ENCODE measurements at places on chromosomes 1 and 21.

- DNase-seq, result no peak
These were observed 75.0 kb downstream of the XCL2 start for GRCh38 chr1:168468822-168469221.

- no peak for DNase-seq
These were observed 16.0 kb upstream of the CD55 start for GRCh38 chr1:207305489-207305873.

- no peak for DNase-seq
These were observed 33.8 kb upstream of the FCRL3 start for GRCh38 chr1:157734321-157734720.

DNA sequence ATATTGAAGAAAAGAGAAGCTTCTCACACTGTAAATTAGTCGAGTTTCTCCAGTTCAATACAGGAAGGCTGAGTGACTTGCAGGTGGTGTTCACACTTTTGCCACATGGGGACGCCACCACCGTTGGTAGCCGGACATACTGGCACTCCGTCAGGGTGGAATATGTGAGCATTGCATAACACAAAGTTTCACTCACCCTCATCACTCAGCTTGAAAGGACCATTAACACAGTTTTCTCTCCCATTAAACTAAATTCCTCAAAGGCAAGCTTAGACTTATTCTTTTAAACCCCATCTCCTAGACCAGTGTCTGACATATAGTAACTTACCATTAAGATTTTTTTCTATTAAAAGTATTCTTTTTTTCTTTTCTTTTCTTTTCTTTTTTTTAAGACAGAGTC lies 105.3 kb upstream of the SERBP1 start:
- DNase-seq, result peak; percentile 52

GRCh38 chr1:158102881-158103674 lies 77.6 kb upstream of the CD1D start:
- DNase-seq, result no peak

GRCh38 chr21:40186045-40186444 lies 318.8 kb downstream of the PCP4 start:
- no peak for DNase-seq

DNA sequence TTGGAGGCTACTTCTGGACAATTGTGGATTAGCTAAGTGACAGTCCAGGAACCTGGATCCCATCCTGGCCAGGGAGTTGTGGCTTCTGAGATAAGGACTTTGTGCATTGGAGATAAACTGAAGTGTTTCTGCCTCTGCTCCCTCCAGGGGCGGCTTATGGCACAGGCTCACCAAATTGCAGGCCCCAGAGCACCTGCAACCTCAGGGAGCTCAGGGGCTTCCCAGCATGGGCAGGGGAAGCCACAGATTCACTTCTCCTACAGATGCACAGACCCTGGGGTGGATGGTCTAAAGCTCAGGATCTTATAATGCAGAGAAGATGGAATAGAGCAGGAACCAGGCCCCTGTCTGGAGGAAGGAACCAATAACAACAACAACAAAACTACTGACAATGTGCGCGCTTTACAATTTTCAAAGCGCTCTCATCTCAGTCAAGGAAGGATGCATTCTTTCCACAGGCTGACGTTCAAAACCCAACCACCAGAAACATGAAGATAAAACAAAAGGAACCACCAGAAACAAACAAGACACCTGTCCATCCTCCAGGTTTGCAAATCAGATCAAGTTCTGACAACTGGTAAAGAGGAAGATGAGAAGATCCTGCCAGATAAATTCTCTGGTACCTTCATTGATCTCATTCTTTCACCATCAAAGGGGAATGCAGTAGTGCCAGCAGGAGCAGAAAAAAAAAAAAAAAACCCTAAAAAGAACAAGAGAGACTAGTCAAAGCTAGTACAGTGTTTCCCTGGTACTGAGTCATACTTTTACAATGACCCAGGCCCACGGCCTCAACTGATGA lies 121.0 kb upstream of the IRF2BP2 start:
- DNase-seq, result peak; percentile 63

GRCh38 chr1:174352883-174353608 lies 94.7 kb upstream of the GPR52 start:
- DNase-seq, result no peak

DNA sequence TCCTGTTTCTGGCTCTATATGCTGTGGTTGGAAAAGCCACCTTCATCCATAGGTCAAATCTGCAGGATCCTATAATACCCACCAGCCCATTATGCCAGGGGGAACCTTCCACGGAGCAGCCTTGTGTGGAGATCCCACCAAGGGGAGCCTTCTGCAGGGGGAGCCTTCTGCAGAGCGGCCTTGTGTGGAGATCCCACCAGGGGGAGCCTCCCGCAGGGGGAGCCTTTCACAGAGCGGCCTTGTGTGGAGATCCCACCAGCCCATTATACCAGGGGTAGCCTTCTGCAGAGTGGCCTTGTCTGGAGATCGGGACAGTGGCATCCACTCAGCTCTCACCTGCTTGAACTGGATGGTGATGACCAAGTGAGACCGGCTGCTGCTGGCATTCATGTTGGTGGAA lies 85.3 kb downstream of the SCCPDH start:
- no peak for DNase-seq

DNA sequence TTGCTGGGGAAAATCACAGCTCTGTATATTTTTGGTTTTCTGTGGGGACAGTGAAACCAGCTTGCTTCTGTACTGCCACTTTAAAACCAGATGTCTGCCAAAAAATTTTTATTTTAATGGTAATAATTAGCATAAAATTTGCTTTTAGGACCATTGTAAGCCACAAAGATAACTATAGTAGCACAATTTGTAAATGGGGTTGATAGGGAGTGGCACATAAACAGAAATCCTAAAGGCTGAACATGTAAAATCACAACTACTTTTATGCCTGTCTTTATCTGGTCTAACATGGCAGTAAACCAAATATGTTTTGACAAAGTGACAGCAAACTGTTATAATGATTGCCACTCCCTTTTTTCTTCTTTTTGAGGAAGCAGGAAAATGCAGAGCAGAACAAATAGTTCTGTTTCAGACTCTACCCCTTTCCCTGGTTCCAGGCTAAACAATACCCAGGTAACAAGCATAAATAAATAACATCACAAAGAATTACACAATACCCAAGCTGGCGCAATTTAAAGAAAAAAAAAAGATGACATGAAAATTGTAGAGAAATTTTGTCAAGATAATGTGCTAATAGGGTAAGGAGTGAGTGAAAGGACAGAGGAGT lies 24.0 kb upstream of the CCDC181 start:
- DNase-seq, result no peak

- DNase-seq, result no peak
These were observed 133.7 kb upstream of the COL6A1 start for GRCh38 chr21:45847870-45848269.

DNA sequence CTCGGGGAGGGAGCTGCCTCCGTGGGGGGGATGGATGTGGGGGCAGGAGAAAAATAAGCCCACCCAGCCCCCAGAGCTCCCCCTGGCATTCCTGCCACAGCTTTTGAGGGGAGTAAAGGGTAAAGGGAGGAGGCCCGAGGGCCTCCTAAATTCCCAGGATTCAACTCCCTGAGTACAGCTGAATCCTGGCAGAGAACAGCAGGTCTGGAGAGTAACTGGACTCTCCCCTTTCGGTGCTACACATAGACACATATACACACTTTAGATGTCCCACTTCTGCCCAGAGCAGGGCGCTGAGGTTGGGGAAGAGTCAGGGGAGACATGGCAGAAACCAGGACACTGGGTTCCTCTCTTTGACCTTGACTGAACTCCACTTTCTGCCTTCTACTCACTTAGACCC lies 3.0 kb downstream of the KIRREL1 start:
- no peak for DNase-seq

DNA sequence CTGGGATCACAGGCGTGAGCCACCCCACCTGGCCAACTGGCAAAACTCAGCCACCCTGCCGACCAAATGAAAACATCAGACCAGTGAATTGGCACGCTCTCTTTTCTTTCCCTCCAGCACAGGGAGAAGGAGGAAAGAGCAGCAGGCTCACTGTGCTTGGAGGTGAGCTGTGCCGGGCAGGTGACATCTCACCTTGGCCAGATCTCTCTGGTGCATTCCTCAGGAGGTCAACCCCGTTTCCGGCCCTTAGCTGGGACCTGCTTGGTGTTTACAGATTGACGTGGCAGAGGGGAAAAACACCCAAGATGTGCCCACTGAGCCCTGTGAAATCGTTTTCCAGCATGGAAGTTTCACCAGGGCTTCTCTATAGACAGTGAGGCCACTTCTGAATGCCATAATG lies 45.1 kb downstream of the TMEM51 start:
- DNase-seq, result no peak

DNA sequence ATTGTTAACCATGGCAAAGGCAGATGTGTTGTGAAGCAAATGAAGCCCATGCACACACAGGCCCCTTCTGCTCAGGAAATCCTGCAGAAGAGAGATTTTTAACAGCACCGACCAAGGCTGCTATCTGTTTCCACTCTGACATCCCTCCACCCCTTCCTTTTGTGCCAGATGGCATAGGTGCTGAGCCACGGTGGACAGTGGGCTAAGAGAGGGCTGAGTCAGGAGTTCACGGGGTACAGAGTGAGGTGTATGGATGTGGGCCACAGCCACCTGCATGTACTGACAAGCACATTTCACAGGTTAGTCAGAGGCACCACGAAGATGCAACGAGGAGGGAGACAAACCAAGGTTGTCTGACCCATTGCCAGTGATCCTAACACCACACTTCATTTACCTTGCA lies 9.5 kb downstream of the RSPH1 start:
- DNase-seq, result no peak

DNA sequence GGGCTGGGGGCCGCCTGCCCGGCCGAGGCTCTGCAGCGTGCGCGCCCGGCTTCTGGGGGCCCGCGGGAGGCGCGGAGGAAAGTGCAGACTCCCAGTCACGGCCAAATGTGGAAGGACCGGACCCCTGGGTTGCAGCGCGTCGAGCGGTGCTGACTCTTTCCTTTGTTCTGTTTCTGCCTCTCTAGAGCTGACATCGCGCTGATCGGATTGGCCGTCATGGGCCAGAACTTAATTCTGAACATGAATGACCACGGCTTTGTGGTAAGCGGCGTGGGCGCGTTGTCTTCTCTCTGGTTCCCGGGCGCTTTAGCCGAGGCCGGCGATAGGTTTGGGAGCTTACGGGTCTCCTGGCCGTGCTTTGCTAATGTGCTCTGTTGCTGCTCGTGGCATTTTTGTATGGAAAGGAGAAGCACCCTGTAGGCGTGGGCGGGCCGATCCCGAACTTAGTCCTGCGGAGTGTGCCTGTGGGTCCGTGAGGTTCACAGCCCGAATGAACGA lies 629 bp downstream of the PGD start:
- DNase-seq, result no peak

GRCh38 chr21:44880405-44881197 lies 7.1 kb upstream of the PTTG1IP start:
- DNase-seq, result peak; percentile 75

- no peak for DNase-seq
These were observed 35.9 kb downstream of the UCK2 start for GRCh38 chr1:165863346-165863745.

GRCh38 chr1:231924180-231924579 lies 297.6 kb downstream of the DISC1 start:
- DNase-seq, result no peak

DNA sequence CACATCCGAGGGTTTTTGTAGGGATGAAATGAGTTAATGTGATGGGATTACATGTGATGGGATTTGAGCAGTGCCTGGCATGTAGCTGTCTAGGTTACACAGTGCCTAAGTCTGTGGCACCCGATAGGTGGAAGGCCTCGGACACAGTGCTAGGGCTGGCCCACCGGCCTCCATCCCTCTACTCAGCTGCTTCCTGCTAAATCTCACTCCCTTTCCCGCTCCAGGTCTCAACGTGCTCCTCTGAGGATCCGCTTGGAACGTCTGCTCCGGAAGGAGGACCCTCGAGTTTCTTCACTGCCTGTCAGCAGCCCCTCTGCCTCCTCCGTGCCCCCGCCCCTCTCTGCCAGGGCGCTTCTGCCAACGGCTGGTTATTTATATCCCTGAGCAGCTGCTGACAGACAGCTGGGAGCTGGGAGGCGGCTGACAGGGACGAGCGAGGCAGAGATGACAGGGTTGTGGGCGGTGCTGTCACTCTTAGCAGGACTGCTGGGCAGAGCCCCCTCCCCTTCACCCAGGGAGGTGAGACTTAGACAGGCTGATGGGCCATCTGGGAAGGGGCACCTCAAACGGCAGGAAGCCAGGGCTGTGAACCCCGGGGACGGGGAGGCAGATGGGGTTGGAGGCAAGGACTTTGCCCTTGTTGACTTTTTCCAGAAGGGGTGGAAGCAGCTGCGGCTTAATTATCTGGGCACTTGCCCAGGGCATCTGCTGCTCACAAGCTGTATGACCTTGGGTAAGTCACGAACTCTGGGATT lies 26.6 kb upstream of the LRRN2 start:
- DNase-seq, result no peak

- DNase-seq, result no peak
These were observed 59.1 kb upstream of the ZNF648 start for GRCh38 chr1:182120411-182121258.

Data from H54 (cell line).